Stimulated activated CD4-positive, alpha-beta T cell treated with anti-CD3 and anti-CD28 coated beads, TNF-alpha, amount 100 ng/mL, for 48 hours (primary cell): ENCODE measurements at places on chromosomes 11 and 22.

- no peak for DNase-seq
Measured at GRCh38 chr22:31574055-31574670, 77.8 kb downstream of the SFI1 start.

GRCh38 chr11:19225581-19225980, 15.2 kb downstream of the E2F8 start:
- no peak for DNase-seq

GRCh38 chr11:47225552-47226400, 11.0 kb downstream of the DDB2 start:
- no peak for DNase-seq

DNA sequence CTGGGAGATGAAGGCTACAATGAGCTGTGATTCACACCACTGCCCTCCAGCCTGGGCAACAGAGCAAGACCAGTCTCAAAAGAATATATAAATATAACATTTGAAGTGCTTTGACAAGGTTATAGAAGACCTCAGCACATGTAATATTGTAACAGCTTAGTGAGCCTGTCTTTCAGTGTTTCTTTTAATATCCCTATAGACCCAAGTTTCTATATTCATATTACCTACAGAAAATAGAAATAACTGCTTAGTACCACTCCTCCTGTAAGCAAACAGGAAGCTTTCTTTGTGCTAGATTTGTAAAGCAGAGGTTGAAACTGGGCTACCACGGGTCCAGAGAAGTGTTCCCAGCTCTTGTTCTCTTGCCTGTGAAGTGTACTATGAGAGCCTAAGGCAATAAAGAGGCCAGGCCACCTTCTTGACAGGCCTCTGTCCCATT, 68.2 kb downstream of the PPP2R1B start:
- no peak for DNase-seq

- no peak for DNase-seq
Measured at GRCh38 chr11:73252577-73253191, 19.5 kb upstream of the P2RY6 start.

DNA sequence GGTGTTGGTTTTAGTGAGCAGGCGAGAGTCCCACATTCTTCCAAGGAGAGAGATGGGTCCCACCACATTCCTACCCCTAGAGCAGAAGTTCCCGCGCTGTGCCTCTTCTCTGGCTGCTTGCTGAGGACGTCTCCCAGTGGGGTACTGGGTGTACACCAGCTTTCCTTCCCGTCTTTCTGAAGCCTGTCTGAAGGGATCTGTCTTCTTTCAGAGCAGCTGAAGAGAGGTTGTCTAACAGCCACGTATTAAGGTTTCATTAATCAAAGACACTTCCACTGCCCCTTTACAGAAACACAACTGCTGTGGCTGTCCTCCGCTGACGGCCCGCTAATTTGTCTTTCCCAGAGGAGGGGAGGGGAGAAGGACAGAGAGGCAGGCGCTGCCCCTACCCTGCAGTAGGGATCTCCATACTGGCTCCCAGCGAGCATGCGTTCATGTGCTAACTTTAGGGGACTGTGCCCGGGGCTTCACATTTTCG, 56.0 kb downstream of the ZBTB16 start:
- DNase-seq = no peak

GRCh38 chr11:12165237-12165875, 55.0 kb downstream of the MICAL2 start:
- DNase-seq = no peak

GRCh38 chr22:17358415-17358814, 10.8 kb upstream of the CECR2 start:
- no peak for DNase-seq

DNA sequence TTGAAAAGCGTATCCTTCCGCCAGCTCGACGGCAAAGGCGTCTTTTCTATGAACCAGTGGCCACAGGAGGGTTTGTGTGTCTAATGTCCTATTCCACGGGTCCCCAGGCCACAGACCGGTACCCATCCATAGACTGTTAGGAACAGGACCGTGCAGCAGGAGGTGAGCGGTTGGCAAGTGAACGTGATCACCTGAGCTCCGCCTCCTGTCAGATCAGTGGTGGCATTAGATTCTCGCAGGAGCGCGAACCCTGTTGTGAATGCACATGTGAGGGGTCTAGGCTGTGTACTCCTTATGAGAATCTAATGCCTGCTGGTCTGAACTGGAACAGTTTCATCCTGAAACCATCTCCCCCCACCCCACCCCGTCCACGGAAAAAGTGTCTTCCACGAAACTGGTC, 62.7 kb upstream of the KCNQ1OT1 start:
- DNase-seq = no peak

DNA sequence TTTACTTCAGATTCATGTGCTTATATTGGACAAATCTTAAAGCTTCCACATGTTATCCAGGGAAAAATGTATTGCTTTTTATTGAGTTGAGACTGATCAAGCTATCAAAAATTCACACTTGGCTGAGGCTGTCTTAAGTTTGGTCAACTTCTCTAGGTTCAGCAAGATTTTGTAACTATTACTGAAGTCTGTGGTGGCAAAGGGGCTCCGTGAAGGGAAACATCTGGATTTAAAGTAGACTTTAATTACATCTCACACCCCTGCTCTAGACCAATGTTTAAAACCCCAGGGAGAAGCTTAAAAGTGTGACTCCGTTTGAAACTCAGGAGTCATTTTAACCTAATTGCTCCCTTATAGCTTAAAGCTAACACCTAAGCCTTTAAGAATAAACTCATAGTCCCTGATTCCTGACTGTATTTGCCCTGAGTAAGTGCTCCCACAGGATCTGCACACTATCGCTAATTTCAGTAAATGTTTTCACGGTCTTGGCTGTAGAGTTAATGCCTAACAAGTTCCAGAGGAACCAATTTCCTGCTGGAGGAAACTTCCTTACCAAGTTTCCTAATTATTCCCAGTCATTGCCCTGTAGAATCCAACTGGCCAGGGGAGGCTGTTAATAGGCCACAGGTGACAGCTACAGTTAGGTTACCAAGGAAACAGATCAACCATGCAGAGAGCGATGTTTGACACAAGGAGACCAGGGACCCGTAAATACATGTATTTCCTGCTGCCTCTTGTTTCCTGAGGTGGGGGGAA, 40.5 kb downstream of the OR10A6 start:
- no peak for DNase-seq

DNA sequence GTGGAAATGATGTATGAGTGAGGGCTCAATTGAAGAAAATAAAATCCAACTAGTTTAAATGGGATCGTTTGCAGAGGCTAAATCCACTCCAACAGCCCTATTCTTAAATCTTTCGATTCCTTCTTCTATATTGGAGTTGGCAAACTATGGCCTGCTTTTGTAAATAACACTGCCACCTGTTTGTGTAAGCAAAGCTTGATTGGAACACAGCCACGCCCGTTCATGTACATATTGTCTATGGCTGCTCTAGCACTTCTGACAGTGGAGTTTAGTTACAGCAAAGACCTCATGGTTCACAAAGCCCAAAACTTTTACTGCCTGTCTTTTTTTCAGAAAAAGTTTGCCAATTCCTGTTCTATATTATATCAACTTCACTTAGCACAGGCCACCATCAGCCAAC, 40.6 kb upstream of the RCN1 start:
- no peak for DNase-seq

- DNase-seq = no peak
Measured at GRCh38 chr11:35583126-35583525, 35.1 kb upstream of the FJX1 start.

GRCh38 chr11:104690241-104690640, 208.0 kb downstream of the CASP12 start:
- no peak for DNase-seq

GRCh38 chr11:7286178-7286577, 34.5 kb downstream of the SYT9 start:
- DNase-seq = no peak

GRCh38 chr11:76792505-76793264, 9.5 kb downstream of the TSKU start:
- DNase-seq = no peak

- no peak for DNase-seq
Measured at GRCh38 chr11:126949066-126949891, 51.3 kb downstream of the KIRREL3 start.

DNA sequence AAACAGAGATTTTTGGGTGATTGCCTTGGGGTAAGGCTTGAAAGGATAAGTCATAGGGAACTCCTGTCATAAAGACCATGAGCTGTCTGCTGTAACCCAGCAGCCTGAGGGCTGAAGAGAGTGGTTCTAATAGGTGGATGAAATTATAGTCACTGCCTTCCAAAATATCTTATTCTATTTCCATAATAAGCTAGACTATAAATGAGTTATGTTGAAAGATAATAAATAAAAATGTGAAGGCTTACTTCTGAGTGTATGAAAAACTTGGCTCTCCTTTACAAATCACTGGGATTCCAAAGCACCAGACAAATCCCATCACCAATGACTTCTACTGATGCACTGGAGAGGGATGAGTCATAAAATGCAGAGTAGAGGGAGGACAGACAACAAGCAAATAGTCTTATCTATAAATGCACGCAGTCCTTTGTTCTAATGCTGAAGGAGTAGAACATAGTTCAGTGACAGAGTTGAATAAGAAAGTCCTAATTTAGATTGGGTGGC, 775.0 kb upstream of the LRRC4C start:
- DNase-seq = no peak

DNA sequence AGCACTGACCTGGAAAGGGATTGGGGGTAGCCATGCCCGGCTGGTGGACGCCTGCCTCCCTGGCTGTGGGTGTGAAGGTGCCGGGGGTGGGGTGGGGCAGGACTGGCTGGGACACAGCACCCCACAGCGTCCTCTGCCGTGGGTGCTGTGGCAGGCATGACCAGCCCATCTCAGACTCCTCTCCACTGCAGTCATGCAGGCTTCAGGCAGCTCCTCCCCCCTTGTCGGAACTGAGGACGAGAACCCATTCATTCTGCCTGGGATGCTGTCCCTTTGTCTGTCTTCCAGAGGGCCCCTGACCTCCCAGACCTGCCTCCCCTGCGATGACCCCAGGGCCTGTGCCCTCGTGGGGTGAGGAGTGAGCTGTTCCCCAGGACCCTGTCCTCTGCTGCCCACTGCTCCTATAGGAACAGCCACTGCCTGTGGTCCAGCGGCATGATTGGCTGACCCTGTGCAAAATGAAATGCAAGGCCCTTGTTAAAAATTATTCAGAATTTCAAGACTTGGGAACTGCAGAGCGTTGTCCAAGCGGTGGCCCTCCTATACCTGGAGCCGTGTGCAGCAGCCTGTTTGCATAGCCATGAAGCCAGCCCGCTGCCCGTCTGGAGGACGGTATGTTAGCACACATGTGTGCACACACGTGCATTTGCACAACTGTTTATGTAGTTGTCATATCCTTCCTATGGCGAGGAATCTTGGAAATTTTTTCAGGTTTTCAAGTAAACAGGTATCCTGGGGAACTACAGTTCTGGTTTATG, 1122.3 kb downstream of the BRD1 start:
- no peak for DNase-seq

- DNase-seq = no peak
Measured at GRCh38 chr11:76839311-76839710, 21.4 kb upstream of the ACER3 start.

GRCh38 chr22:19498154-19498865, 18.6 kb downstream of the CDC45 start:
- DNase-seq = no peak

DNA sequence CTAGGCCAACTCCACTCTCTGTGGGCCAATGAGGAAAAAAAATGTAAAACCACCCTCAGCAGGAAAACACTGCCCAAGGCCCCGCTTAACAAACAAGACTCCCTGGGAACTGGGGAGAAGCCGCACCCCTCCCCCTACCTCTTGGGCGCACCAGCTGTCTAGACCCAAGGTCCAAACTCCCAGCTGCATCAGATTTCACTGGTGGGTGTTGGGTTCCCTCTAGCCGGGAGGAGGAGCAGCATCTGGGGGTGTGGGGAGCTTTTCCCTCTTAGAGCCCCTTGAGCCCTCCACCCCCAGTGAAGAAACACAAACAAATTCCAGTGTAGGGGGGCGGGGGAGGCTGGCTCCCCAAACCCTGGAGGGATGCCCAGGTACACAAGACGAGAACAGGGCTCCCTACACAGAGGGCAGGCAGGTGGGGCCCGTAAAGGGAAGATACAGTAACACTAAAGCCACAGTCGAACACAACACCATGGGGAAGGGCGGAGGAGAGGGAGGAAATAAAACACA, 64.9 kb downstream of the NECTIN1 start:
- DNase-seq = no peak

GRCh38 chr11:34587282-34587677, 33.6 kb upstream of the EHF start:
- DNase-seq = no peak

GRCh38 chr11:73797457-73797856, 9.8 kb downstream of the MRPL48 start:
- no peak for DNase-seq

DNA sequence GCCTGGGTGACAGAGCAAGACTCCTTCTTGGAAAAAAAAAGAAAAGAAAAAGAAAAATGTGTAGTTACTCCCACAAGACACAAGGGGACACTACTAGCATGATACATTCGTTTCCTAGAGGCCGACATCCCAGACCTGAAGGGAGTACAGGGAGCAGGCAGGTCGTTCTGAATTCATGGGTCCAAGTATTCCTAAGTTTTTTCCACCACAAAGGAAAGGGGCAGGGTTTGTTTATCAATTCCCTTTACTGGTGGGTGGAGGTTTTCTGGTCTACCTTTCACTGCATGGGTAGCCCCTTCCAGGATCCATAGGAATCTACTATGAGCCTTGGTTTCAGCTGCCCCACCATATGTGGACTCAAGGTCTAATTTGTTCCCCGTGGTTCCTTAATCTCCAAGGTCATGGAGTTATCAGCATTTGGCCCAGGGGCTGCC, 11.8 kb downstream of the TIGD3 start:
- DNase-seq = no peak

DNA sequence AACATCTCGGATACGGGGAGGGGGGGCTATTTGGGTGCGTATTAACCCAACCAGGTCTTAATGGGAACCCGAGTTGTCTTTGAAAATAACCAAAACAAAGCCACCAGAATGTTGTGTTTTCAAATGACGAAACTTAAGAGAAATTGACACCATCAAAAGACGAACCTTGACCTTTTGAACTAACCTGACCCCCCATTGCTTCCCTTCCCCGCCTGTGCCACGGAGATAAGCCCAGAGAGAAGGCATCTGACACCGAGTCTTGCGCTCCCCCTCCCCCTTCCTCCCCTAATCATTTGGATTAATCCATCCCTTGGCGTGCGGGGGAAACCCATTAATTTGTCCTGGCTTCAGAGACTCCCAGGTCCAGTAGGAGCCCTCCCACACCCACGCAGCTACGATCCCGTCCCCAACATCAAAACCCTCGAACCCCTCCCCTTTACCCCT, 4.5 kb upstream of the GCAT start:
- DNase-seq = no peak

DNA sequence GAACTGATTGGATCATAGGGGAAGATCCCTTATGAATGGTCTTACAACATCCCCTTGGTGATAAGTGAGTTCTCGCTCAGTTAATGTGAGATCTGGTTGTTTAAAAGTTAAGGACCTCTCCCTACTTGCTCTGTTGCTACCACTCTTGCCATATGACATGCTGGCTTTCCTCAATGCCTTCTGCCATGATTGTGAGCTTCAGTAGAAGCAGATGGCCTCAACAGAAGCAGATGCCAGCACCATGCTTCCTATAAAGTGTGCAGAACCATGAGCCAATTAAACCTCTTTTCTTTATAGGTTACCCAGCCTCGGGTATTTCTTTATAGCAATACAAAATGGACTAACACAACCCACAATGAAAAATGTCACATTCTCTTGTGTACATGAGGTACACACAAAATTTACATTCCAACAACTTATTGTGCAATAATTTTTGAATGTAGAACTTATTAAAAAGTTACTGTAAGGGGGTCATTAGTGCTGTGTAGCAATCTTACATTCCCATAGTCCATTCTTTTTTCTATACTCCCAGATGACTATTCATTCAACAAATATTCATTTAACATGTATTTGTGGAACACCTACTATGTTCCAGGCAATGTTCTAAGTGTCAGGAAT, 10.3 kb downstream of the CYP2R1 start:
- no peak for DNase-seq

- no peak for DNase-seq
Measured at GRCh38 chr11:57230316-57230715, 6.7 kb downstream of the APLNR start.
